Daoy (cell line): ENCODE measurements at places on chromosomes 7 and 10. TPM values are rescaled to one million over a fixed set of nuclear protein-coding genes. Genes with fewer than 3 reads are reported as not detected.
A peak's percentile ranks its signal among the peaks of the same experiment; 100 is the strongest.

GRCh38 chr7:26101361-26102151 is 50.4 kb upstream of the NFE2L3 start:
- no peak for DNase-seq

GRCh38 chr10:45354261-45354660 is 19.8 kb upstream of the ALOX5 start:
- DNase-seq: peak; percentile 23

DNA sequence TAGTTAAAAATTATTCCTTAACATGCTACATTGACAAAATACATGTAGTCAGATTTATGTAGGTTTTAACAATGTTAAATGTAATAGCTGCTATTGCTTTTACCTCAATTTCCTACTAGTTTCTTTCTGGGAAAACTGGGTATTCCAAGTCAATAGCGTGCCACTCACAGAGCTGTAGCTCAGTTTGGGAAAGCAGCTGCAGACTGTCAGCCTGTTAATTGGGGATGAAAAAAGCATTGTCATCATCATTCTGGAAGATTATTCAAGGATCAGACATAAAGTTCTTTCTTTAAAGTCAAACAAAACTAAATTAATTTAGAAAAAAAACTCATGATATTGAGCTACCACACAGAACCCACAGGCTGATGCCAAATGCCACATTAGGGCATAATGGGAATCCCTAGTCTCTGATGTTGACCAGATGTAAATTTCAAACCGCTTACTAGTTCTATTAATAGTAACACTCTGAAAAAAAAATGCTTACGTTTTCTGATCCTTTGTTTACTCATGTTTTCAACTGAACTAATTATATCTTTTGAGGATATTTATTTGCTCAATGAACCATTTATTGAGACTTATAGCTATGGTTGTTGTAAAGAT is 19.6 kb upstream of the AGMO start:
- no peak for DNase-seq

DNA sequence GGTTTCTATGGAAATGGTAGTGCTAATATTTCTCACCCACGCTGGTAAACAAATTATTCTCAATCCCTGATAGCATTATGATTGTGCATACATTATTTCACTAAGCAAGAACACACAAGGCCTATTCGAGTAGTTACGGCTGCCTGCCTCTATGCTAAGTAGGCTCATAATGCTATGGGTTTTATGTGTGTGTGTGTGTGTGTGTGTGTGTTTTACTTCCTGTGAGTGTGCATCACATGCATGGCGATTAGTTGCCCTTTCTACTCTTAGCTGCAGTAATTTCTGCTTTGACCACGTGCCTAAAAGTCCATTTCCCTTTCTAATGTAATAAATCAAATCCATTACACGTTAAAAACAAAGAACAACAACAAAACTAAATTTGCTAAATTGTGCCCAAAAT is 117.0 kb downstream of the CHCHD3 start:
- no peak for DNase-seq

- DNase-seq: peak; percentile 65
These were observed 80.6 kb downstream of the PRKAG2 start for GRCh38 chr7:151796091-151796870.

- DNase-seq: peak; percentile 60
These were observed 39.5 kb downstream of the ZNF117 start for GRCh38 chr7:64951250-64951848.

DNA sequence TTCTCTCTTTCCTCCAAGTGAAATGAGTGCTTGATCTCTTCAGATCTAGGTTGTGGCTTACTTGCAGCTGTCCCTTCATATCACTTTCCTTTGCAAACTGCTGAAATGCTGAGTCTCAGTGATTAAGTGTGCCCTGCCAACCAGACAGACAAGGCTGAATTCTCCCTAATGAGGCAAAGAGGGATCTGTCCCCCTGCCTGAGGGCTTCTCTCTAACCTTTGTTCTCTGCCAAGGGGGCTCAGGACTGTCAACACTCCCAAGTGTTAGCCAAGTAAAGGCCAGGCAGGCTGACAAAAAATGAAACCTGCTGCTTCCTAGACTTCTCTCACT is at the start of gene MSS51:
Gene MSS51, minus strand, starts transcription at position 24 of the 330 bp plus-strand sequence. CDS start 5,277 bp downstream, outside the sequence.
- no peak for DNase-seq

GRCh38 chr10:97916586-97916985 is 66.9 kb downstream of the GOLGA7B start:
- no peak for DNase-seq

DNA sequence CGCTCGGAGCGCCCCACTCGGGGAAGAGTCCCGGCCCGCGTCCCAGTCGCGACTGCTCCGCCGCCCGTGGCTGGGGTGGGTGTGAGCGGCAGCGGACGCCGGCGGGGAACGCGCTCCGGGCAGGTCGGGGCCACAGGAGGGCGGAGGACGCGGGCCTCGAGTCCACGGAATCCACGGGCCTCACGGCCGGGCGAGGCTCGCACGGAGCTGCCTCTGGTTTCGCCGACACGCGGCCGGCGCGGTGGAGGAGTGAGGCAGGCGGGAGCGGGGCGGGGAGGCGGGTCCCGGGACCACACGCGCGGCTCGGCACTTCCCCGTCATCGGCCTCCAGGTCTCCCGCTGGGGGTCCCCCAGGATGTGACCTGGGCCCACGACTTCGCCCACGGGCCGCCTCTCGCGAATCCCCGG is 533 bp upstream of the NKX6-2 start:
- no peak for DNase-seq

DNA sequence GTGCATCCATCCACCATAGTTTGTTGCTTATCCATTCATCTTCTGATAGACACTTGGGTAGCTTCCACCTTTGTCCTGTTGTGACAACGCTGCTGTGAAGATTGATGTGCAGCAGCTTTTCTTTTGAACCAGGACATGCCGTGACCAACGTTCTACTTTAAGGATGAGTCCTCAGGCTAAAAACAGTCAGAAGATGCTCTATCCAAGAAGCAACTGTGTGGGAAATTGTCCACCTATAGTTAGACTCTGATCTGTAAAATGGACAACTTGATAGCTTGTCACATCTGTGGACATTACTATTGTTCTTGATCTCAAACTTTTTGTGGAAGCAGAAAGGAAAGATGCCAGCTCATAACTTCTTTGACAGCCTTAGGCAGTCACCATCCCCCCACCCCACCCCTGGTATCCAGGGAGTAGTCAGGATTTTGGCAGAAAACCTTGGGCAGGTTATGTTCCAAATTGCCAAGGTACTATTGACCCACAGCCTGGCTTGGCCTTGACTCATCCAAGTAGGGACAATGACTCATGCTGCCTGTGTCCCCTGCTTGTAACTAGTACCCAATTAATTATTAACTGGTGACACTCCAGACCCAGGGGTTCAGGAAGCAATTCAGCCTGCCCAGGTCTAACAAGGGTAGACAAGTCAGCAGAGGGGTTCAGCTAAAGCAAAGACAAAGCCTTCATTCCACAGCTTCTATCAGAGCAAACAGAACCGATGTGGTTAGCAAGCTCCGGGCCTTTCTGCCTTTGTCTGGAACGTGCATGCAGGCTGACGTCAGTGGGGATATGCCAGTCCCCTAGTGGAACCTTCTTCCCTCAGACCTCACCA is 99.6 kb upstream of the ANLN start:
- DNase-seq: no peak

DNA sequence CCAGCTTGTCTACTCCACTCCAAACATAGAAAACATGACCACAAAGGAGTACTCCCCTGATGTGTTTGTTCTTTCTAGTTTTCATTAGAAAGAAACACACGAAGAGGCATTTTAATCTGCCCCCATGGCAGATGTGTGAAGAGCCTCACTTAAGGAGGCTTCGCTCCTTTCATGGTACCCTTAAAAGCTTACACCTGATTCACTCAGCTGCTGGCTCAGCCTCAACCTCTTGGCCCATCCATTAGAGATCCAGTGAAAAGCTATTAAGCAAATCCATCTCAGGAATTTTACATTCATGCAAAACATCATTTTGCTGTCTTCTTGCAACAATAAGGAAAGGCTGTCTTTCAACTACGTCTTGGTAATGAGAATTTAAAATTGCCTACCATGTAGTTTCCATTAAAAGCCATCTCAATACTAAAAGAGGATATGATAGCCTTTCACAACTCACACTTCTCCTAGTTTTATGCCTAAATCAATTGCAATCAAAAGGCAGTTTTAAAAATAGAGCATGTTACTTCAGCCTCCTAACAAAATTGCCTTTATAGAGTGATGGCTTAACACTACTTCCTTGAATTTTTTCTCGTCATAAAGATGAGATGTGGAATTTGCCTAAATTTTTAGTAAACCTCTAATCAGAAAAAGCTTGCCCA is 22.7 kb downstream of the MACC1 start:
- DNase-seq: no peak

- DNase-seq: peak; percentile 23
These were observed at the start of gene PLAC9 for GRCh38 chr10:80132299-80133139. Gene PLAC9, plus strand, starts transcription at chr10:80132730. Its CDS starts 33 bp downstream, at chr10:80132763.

DNA sequence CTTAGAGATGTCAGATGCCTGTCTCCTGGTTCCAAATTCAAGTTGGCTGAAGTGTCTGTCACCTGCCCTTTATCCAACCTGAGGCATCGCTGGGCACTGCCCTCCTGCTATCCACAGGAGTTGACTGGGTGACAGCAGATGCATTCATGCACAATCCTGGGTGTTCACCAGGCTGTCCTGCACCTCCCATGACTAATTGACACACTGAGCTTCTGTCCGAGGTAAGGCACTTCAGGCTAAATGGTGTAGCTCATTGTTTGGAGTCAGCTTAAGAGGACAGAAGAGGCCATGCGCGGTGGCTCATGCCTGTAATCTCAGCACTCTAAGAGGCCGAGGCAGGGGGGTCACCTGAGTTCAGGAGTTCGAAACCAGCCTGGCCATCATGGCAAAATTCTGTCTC is 2.4 kb downstream of the UCMA start:
- no peak for DNase-seq

DNA sequence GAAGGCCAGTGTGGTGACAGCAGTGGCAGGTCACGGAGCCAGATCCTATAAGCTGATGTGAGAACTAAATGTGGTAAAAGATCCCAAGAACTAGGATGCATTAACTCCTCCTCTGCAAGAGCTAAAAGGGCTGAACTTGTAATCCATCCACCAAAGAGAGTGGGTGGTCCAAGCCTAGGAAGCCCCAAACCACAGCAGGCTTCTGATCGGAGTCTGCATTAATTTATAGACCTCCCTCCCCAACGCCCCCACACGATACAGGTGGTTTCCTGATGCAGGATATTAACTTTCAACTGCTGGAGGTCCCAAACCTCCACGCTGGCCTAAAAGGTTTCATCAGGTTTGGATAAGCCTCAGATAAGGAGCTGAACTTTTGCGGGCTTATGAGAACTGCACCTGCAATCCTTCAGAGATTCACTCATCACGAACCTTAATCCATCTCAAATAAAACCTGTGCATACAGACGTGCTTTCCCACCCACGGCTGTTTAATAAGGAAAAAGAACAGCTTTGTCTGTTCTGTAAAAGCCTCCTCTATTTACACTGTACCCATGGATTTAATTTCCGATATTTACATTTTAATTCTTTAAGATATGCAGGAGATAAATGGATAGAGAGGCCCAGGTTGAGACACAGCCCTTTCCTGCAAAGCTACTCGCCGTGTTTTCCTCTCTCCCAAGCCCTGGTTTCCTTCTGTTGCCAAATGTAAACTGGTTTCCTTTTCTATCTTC is 74.9 kb downstream of the GFRA1 start:
- no peak for DNase-seq

- DNase-seq: no peak
These were observed 4.1 kb downstream of the MMS19 start for GRCh38 chr10:97494151-97494550.

- peak; percentile 29 for DNase-seq
These were observed 823 bp downstream of the COPG2 start for GRCh38 chr7:130667593-130668257.

- DNase-seq: no peak
These were observed 76.6 kb upstream of the ADO start for GRCh38 chr10:62727934-62728333.

- DNase-seq: no peak
These were observed 7.4 kb upstream of the CYCS start for GRCh38 chr7:25132430-25132829.

DNA sequence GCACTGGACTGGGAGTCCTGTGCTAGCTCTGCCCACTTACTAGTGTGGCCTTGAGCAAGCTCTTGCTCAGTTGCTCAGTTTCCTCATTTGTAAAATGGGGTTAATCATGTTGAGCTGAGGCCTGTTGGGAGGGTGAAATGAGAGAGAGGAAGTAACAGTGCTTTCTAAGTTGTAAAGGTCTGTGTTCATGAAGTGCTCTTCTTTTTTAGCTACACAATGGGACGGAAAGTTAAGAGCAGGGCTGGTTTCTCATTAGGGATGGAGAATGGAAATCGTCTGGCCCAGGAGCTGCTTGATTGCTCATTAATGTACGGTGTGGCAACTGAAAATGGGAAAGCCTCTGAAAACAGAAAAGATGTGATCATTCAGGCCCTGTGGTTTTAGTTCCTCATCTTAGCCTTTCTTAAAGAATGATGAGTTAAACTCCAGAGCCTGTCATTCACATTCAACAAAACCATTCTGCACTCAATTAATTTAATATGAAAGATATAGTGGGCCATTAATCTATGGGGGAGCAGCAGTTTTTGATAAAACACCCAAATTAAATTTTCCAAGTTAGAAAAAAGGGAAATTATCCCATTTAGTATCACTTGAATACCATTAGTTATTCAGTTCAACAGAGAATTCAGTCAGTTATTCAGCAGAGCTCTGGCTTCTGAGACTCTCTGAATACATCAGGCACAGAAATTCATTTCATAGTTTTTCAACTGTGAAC is 60.5 kb downstream of the SH2D4B start:
- DNase-seq: no peak

Gene ZNF786
- 4.8 and 6.9 TPM in 2 replicates for total RNA-seq

Gene CYP2C19
- total RNA-seq: not detected in 2 replicates

Gene VWA2
- total RNA-seq: not detected in 2 replicates

Gene AKR1E2
- not detected in 2 replicates for total RNA-seq

Gene NPTX2
- total RNA-seq: 4.5 and 8.0 TPM in 2 replicates

Gene CPA2
- total RNA-seq: 0.11 TPM in 1 of 2 replicates, not detected in the other

Gene GPRIN2
- 0.23 TPM in 1 of 2 replicates, not detected in the other for total RNA-seq

Gene HGF
- total RNA-seq: not detected in 2 replicates

Gene TBXAS1
- total RNA-seq: 4.5 and 6.3 TPM in 2 replicates

Gene HTRA1
- total RNA-seq: 43.1 and 50.4 TPM in 2 replicates
